Renal cortex interstitium (tissue), 15 donors: ENCODE measurements at places on chromosomes 11 and 22. TPM values are rescaled to one million over a fixed set of nuclear protein-coding genes. Genes with fewer than 3 reads are reported as not detected.

GRCh38 chr11:128893578-128894285, 2.6 kb downstream of the KCNJ5 start:
- no peak for DNase-seq

Gene OR51E1
- polyA plus RNA-seq, result 1.4 TPM

GRCh38 chr11:63032457-63032856, 16.8 kb upstream of the SLC22A8 start:
- DNase-seq, result no peak

Gene DDX25
- 5.5 TPM for polyA plus RNA-seq

Gene OR8A1
- 0.03 TPM for polyA plus RNA-seq

DNA sequence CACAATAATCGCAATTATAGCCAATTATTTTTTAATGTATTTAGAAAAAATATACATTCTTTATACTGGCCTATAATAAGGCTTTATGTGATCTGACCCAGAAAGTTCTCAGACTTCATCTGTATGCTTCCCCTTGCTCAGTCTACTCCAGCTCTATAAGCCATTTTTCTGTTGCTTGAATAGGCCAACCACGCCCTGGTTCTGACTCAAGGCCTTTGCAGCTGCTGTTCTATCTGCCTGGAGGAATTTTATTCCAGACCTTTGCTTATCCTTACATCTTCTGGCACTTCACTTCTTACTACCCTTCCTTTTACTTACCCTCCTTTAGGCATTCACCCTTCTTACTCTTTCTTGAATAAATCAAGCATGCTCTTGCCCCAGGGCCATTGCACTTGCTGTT, 54.9 kb upstream of the PDE3B start:
- no peak for DNase-seq

GRCh38 chr11:106959800-106960199, 58.5 kb downstream of the GUCY1A2 start:
- no peak for DNase-seq

GRCh38 chr22:43238526-43239006, 51.6 kb upstream of the TTLL12 start:
- DNase-seq, result no peak

- no peak for DNase-seq
Measured at GRCh38 chr22:27980424-27981148, 61.5 kb upstream of the PITPNB start.
